Mesenchymal stem cell (in vitro differentiated cells and primary cell): ENCODE measurements at places on chromosomes 7 and 10.

DNA sequence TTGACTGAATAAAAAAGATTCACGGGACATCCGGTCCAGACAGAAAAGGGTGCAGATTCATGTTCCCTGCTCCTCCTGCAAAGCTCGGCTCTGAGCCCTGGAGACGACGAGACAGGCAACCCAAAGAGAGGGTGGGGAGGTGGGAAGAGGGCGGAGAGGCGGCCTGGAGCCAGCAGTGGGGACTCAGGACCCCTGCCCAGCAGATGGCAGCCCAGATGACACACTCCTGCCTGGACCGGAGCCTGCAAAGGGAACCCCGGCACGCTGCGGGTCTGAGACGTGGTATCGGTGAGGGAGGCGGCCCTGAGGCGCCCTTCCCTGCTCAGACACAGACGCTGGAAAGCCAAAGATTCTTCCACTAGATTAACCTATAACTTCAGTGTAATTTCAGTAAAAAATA, 250.8 kb downstream of the ELFN1 start:
- no peak for DNase-seq
- H3K27ac ChIP-seq: no peak overlapping the region
- H3K4me1 ChIP-seq: peaks cover 1% of the 10 kb centered on the region
- H3K36me3 ChIP-seq: peaks cover 36% of the 10 kb centered on the region
- H3K4me3 ChIP-seq: no peak overlapping the region

DNA sequence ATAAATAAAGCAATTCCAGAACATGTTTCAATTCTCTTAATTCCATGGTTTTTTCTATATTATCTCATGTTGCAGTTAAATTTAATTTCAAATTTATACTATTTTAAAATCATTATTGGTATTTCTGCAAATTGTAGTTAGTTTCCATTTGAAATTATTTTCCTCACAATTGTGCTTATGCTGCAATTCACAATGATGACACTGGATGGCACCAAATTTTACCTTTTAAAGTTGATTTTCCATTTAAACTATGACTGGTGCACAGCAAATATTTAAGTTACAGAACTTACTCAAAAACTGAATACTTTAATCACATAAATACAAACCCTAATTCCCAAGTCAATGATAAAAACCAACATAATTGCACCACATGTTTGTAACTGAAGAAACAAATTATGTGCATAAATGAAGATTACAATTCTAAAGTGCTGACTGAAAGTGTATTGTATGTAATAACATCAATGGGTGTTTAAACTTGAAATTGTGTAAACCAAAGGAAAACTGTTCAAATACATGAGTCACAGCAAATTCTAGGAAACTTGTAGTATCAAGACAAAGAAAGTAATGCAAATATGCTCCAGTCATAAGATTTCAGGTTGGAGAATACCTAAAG, 75.3 kb upstream of the AASS start:
- no peak overlapping the region for H3K4me3 ChIP-seq
- no peaks in the 10 kb centered on the region for H3K4me1 ChIP-seq
- peak; percentile 25 for DNase-seq
- no peaks in the 10 kb centered on the region for H3K36me3 ChIP-seq

GRCh38 chr10:3668276-3668965, 116.6 kb downstream of the KLF6 start:
- no peaks in the 10 kb centered on the region for H3K27me3 ChIP-seq
- DNase-seq: peak; percentile 81
- H3K4me3 ChIP-seq: no peak overlapping the region
- peak overlapping the region; percentile 43 for H3K27ac ChIP-seq

DNA sequence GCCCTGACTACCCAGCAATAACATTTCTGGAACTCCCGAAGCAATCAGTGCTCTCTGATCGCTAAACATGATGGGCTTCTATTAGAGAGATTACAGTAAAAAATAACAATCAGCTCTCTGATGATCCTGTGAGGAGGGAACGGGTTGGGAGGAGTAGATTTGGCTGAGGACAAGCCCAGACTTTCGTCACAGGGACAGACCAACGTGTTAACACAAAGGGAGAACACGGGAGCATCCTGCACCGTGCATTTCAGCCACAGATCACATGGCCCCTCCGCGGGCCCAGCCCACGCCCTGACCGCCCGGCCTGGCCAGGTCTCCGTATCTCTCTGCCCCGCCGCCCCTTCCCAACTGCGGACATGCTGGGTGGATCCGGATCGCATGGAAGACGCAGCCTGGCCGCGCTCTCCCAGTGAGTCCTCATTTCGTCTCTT, 95.0 kb upstream of the AGBL3 start:
- H3K4me3 ChIP-seq: peak overlapping the region; percentile 59
- H3K27me3 ChIP-seq: no peaks in the 10 kb centered on the region
- peaks cover 14% of the 10 kb centered on the region for H3K4me1 ChIP-seq
- peaks cover 10% of the 10 kb centered on the region for H3K36me3 ChIP-seq
- peak; percentile 88 for DNase-seq

DNA sequence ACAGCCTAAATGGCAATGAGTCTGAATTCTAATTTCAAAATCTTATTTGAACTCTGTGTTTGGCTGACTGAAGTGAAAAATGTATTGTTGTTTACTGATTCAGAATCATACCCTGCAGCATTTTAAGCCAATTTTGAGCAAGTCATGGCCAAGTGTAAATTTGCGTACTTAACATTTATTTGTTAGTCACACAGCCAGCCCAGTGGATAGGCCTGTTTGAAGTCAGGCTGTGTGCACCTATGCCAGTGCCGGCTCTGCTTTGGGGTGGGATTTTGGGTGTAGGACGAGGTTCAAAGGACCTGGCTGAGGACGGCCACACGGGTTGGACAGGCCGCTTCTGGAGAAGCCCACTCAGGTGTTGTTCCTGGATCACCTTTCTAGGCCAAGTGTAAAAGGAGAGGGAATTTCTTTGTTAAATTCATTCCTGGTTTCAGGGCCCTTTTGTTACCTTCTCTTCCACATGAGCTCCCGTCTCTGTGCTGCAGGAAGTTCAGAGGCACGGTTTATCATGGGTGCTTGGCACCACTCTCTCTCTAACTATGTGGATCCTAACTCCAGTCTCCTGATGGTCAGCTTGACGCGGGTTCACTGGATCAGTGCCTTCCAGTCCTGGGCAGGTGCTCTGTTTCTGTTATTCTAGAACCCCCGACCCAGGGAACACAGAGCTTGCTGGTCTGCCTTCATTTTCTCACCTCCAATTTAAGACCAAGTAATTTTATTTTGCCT, 84.7 kb downstream of the CCNY start:
- H3K4me3 ChIP-seq: no peak overlapping the region
- peak overlapping the region; percentile 96 for H3K27ac ChIP-seq
- H3K4me1 ChIP-seq: peaks cover 31% of the 10 kb centered on the region
- DNase-seq: peak; percentile 10
- no peaks in the 10 kb centered on the region for H3K36me3 ChIP-seq
- H3K27me3 ChIP-seq: no peaks in the 10 kb centered on the region

DNA sequence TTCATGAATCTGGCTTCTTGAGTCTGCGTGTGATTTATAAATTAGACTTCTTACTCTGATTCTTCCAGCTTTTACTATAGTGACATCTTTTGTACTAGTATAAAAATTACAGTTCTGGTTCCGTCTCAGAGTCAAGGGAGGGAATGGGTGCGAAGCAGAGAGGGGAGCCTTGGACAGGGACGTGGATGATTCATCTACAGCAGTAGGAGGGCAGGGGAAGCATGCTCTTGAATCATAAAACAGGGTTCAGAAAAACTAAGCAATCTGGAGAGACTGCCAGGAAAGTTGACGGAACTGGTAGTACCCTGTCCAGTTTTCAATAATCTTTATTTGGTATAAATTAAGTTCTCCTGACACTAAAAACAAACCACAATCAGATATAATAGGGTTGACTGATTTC, 58.1 kb downstream of the ITGA8 start:
- H3K27me3 ChIP-seq: no peaks in the 10 kb centered on the region
- no peaks in the 10 kb centered on the region for H3K36me3 ChIP-seq
- no peak overlapping the region for H3K4me3 ChIP-seq
- DNase-seq: no peak
- H3K27ac ChIP-seq: no peak overlapping the region

DNA sequence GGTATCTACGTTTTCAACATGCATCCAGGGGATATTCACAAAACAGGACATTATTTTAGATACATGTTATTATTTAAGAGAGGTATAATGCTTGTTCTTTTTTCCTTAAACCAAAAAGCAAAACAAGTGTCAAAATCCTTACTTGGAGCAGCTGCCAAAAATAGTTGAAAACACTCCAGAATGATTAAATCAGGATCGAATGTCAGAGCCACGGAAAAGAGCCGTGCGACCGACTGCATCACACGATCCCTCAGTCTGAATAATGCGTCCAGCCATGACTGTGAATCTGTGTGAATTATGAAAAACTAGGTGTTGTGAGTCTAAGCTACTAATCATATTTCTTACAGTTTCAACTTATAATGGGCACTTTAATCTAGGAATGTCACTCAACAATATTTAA, 126.0 kb downstream of the PARD3 start:
- H3K4me1 ChIP-seq: peaks cover 8% of the 10 kb centered on the region
- peaks cover 6% of the 10 kb centered on the region for H3K36me3 ChIP-seq
- no peak overlapping the region for H3K27ac ChIP-seq
- H3K27me3 ChIP-seq: no peaks in the 10 kb centered on the region

DNA sequence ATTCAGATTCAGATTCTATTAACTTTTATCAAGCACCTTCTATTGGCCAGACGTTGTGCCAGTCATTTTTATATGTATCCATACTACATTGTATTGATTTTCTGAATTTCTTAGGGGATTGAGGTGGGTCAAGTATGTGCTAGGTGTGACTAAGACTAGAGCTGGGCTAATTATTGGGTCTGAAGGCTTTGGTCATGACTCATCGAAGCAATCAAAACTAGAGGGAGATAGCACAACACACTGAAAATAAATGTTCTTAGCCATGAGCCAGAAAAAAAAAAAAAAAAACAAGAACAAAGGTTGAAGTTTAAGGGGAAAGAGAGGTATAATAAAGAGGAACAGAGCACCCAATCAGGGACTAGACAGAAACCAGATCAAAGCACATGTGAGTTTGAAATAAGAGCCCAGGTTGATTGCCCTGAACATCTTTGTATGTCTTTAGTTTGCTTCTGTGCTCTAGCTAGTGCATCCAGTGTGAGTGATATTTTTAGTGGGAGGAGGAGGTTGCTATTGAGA, 171.6 kb upstream of the FOXP2 start:
- no peaks in the 10 kb centered on the region for H3K27me3 ChIP-seq
- no peak overlapping the region for H3K4me3 ChIP-seq

GRCh38 chr10:53765311-53765710, 992.7 kb upstream of the MBL2 start:
- no peak overlapping the region for H3K27ac ChIP-seq
- no peaks in the 10 kb centered on the region for H3K36me3 ChIP-seq
- no peaks in the 10 kb centered on the region for H3K27me3 ChIP-seq

GRCh38 chr10:74650613-74651012, 175.8 kb upstream of the KAT6B start:
- H3K4me1 ChIP-seq: no peaks in the 10 kb centered on the region
- H3K36me3 ChIP-seq: peaks cover 2% of the 10 kb centered on the region
- H3K4me3 ChIP-seq: no peak overlapping the region
- no peaks in the 10 kb centered on the region for H3K27me3 ChIP-seq
- DNase-seq: no peak
- no peak overlapping the region for H3K27ac ChIP-seq

GRCh38 chr10:131119626-131120355, 191.7 kb downstream of the TCERG1L start:
- H3K36me3 ChIP-seq: no peaks in the 10 kb centered on the region
- H3K27ac ChIP-seq: no peak overlapping the region
- H3K4me1 ChIP-seq: no peaks in the 10 kb centered on the region
- DNase-seq: no peak

DNA sequence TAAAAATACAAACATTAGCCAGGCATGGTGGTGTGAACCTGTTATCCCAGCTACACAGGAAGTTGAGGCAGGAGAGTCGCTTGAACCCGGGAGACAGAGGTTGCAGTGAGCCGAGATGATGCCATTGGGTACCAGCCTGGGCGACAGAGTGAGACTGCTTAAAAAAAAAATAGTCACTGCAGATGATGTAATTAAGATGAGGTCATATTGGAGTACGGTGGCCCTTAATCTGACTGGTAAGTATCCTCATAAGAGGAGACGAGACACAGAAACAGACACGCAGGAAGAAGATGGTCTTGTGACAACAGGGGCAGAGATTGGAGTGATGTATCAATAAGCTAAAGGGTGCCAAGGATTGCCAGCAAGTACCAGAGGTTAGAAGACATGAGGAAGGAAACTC, 156.0 kb downstream of the FAM107B start:
- no peak for DNase-seq
- H3K27me3 ChIP-seq: no peaks in the 10 kb centered on the region

GRCh38 chr7:107167483-107168232, 1.1 kb upstream of the HBP1 start:
- peaks cover 3% of the 10 kb centered on the region for H3K36me3 ChIP-seq
- H3K4me1 ChIP-seq: peaks cover 4% of the 10 kb centered on the region
- H3K4me3 ChIP-seq: peak overlapping the region; percentile 84

DNA sequence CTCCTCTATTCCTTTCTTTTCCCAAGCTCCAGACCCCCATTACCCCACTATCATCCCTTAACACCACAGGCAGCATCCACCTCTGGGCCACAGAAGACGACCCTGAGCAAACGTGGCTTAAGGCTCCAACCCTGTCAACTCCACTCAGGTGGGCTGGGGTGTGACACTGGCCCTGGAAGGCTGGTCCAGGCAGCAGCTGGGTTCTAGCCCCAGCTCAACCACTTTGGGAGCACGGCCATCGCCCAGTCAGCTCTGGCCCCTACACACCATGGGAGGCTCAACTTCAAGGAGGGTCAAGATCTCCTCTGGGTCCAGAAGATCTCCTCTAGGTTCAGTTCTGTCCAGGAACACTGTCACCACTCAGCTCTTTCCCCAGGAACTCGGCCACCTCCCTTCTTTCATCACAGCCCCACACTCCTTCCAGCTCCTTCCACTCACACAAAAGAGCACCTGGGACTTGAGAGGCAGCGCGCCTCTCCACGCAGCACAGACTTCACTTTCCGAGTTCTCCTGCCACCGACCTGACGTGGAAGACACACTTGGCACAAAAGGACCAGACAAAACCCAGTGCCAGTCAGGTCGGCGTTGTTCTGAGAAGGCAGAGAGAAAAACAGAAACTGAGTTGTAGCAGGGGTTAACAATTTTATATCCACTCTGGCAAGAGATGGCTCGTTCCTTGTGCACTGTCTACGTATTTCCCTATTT, 84.1 kb downstream of the CTBP2 start:
- peaks cover 10% of the 10 kb centered on the region for H3K4me1 ChIP-seq
- H3K4me3 ChIP-seq: no peak overlapping the region
- peaks cover 42% of the 10 kb centered on the region for H3K36me3 ChIP-seq
- no peaks in the 10 kb centered on the region for H3K27me3 ChIP-seq
- H3K27ac ChIP-seq: no peak overlapping the region
- DNase-seq: no peak

GRCh38 chr10:44724415-44725174, 186.5 kb upstream of the TMEM72 start:
- H3K36me3 ChIP-seq: no peaks in the 10 kb centered on the region
- peaks cover 5% of the 10 kb centered on the region for H3K4me1 ChIP-seq
- no peak overlapping the region for H3K4me3 ChIP-seq
- peak; percentile 20 for DNase-seq
- H3K27ac ChIP-seq: no peak overlapping the region

- H3K27ac ChIP-seq: no peak overlapping the region
- H3K36me3 ChIP-seq: no peaks in the 10 kb centered on the region
- H3K4me3 ChIP-seq: no peak overlapping the region
- DNase-seq: no peak
- H3K27me3 ChIP-seq: no peaks in the 10 kb centered on the region
Observed at GRCh38 chr10:84626397-84627087, 298.2 kb downstream of the CCSER2 start.
